Muscle of back (tissue), 13 donors: ENCODE measurements at places on chromosomes 3 and 15.
A peak's percentile ranks its signal among the peaks of the same experiment; 100 is the strongest.

DNA sequence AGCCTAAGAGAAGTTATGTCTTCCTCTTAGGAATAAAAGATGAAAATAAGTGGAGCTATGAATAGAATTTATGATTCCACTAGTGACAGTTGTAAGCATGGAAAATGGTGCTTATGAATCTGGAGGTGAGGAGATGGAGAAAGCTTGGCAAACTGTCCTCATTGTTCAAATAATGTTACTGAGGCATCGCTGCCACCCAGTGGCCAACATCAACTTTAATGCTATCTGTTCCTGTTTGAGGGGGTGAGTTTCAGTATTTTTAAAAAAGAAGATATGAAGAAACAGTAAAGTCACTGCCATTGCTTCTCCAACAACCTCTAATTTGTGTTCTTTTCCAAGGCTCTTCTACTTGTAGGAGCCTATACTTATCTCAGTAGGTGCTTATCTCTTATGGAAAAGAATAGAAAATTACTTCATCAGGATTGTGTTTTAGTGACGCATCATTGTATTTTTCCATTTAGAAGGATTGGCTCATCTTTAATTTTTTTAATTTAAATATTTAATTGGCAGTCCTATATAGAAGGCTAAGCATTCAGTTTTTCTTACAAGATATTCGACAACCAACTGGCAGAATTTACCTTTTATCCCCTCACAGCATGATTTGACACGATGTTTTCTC is 260.4 kb upstream of the P2RY1 start:
- DNase-seq: peak; percentile 51

- DNase-seq: no peak
These were observed 43.0 kb downstream of the BCL2L10 start for GRCh38 chr15:52069559-52069958.

DNA sequence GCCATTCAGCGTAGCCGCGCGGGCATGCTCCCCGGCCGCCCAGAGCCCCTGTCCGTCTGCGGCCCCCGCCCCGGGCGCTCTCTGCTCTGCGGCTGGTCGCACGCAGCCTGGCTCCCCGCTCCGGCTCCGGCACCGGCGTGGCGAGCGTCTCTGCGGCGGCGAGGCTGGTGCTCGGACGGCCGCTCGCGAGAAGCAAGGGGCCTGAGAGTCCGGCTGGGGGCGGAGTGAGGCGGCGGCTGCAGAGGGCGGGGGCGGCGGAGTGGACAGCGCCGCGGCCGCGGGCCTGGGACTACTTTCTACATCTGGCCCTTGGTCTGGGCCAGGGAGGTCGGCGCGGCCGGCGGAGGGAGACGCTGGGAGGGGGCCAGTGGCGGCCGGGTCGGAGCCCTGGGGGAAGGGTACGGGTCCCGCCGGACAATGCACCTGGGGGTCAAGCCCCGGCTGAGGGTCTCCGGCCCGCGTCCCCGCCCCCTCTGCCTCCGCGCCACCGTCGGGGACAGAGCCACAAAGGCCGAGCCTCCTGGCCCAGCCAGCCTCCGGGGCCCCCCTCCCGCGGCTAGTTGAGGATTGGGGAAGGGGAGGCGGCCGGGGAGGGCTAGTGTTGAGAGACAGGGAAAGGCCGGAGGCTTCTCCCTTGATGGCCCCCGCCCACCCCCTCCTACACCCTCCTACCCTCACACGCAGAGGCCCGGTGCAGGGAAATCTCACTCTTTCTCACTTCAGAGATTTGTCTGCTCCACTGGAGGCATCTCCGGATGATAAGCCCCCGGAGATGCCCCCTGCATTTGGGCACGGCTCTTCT is at the start of gene PRTG:
Gene PRTG (minus strand): TSS at position 226 of the 802 bp plus-strand sequence. CDS start 221 bp downstream, at position 5.
- peak; percentile 87 for DNase-seq

GRCh38 chr15:73270366-73271097 is 98.2 kb downstream of the HCN4 start:
- no peak for DNase-seq

DNA sequence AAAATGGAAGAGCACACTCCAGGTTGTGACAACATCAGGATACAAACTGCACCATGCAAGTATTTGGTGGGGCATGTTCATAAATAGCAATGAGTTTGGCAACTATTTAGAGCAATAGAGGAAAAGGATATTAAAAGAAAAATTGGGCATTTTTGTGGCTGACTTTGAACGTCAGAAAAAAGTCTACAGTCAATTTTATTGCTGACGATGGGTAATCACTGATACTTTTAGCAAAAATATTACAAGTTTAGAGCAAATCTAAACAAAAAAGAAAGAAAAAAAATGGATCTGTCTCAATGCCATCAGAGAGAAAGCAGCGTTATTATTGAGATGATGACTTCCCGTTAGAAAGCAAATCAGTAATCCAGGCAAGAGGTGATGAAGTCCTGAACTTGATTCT is 65.2 kb downstream of the CGGBP1 start:
- DNase-seq: no peak

DNA sequence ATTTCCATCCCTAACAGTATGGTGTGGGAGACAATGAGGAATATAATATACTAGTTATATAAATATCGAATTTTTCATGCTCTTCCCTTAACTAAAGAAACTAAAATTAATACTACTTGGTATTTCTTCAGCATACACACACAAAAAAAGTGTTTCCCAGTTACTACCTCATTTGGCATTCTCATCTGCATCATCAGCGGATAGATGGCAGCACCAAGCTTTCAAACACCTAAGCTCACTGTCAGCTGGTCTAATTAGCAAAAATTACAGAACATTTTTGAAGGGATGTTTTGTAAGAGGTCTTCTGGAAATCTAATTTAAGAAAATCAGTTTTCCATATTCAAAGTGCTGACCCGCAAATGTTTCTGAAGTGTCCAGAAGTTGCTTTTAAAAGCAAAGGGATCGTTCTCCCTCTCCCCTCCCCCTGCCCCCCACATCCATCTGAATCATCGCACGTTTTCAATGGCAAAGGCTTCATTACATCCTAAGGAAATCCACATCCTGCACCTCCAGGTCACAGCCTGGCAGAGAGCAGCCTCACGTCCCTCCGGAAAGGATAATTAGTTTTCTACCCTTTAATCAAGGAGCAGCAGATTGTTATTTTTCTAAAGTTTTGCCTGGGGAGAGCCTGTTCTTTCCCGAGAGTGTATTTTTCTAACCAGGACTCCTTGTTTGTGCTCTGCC is 86.1 kb upstream of the SPATA12 start:
- DNase-seq: no peak

DNA sequence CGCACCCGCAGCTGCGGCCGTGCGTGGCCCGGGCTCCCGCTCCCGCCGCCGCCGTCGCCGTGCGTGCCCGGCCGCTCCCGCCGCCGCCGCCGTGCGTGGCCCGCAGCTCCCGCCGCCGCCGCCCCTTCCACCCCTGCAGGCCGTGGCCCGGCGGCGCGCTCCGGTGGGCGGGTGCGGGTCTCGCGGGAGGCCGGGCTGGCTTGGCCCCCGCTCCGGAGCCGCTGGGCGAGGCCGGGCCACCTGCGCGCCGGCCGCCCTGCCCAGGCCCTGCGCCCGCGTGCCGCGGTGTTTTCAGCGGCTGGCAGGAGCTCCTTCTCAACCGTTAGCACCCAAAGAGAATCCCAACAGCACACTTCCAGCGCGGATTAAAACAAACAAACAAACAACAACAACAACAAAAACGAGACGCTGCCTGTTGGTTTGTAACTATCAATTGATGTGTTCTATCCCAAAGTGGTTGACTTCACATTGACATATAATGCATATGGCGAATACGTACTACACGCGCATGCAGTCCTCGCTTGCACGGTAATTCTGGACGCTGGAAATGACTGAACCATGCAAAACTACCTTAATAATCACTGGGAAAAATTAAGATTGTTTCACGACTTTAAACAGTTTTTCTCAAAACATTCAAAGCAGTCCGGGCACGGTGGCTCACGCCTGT is 113.7 kb upstream of the GOLGA8J start:
- no peak for DNase-seq

DNA sequence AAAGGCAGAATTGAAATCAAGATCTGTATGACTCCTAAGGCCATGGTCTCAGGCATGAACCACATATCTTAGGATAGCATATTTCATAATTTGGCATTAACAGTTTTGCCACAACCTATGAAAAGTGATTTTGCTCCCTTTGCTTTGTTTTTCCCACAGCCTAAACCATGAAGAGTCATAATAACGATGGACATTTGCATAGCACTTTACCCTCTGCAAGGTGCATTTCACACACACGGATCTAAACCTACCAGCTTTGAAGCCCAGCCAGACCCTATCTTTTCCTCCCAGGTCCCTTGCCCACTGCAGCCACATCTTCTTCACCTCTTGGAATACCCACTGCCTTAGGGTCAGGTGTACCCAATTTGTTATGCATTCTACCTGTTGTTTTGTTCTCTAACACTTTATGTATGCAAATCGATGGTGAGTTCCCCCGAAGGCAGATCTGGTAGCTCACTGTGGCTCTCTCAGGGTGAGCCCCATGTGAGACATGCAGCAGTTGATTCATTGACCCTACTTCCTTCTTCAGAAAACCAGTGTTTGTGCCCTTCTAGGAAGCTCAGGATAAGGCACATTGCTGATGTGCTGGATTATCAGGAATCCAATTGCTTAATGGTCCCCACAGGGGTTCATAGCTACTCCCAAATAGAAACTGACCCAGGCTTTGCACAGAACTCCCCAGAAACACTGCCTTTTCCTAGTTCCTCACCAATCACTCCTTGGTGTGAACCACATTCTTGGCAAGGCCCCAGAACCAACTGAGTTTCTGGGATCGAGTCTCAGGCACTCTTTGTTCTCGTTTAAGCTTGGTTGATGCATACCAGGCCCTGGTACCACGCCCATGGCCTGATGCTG is 8.7 kb downstream of the ARHGAP31 start:
- DNase-seq: no peak

- no peak for DNase-seq
These were observed 224.7 kb downstream of the IGSF11 start for GRCh38 chr3:118809696-118810498.

GRCh38 chr3:7977245-7978086 is 524.2 kb upstream of the LMCD1 start:
- peak; percentile 13 for DNase-seq

- peak; percentile 69 for DNase-seq
These were observed 14.4 kb downstream of the ATP13A3 start for GRCh38 chr3:194472290-194472920.

GRCh38 chr3:38038447-38038911 is 529 bp upstream of the DLEC1 start:
- no peak for DNase-seq

GRCh38 chr15:75204340-75205063 is 2.8 kb downstream of the C15orf39 start:
- DNase-seq: peak; percentile 90

- no peak for DNase-seq
These were observed 125.6 kb downstream of the ADAMTS17 start for GRCh38 chr15:100216182-100216581.

GRCh38 chr15:52052066-52052935 is 33.3 kb downstream of the MAPK6 start:
- DNase-seq: no peak

DNA sequence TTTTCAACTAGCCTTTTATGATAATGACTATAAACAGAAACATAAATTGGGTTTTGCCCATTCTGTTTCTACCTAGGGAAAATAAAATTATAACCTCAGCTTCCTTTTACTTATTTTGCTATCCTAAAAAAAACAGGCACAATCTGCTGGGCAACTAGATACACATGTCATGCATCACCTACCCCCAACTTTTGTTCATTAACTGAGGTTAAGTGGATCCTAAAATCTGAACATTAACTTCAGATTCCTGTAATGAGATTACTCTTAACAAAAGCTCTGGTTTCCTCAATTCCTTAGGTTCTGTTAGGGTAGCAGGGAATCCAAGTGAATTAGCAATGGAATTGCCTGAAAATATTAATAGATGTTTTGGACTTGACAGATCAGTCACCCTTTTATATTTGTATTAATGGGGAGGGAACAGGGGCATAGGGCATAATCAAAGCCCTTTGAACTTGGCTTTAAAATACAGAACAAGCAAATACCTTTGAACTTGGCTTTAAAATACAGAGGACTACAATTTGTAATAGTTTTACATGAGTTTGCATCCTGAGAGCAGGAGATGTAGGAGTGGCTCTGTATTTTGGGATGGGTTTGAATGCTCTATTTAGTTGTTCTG is 106.6 kb downstream of the FEZF2 start:
- DNase-seq: no peak

GRCh38 chr3:111730143-111730542 is 128.9 kb upstream of the PHLDB2 start:
- DNase-seq: no peak

DNA sequence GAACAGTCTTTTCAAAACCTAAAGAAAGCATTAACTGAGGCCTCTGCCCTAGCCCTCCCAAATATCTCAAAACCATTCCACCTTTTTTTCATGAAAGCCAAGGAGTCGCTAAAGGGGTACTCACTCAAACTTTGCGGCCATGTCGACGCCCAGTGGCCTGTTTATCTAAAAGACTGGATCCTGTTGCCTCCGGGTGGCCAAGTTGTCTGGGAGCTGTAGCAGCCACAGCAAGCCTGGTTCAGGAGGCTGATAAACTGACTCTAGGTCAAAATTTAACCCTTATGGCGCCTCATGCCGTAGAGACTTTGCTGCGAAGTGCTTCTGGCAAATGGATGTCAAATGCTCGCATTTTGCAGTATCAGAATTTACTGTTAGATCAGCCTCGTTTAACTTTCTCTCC is 39.5 kb downstream of the ZBTB11 start:
- no peak for DNase-seq

- DNase-seq: no peak
These were observed 197.7 kb downstream of the LPP start for GRCh38 chr3:188351648-188352047.

- no peak for DNase-seq
These were observed 12.6 kb downstream of the NFKBIZ start for GRCh38 chr3:101861789-101862415.
